EL (cell line): ENCODE measurements at places on chromosomes 2 and 18.

DNA sequence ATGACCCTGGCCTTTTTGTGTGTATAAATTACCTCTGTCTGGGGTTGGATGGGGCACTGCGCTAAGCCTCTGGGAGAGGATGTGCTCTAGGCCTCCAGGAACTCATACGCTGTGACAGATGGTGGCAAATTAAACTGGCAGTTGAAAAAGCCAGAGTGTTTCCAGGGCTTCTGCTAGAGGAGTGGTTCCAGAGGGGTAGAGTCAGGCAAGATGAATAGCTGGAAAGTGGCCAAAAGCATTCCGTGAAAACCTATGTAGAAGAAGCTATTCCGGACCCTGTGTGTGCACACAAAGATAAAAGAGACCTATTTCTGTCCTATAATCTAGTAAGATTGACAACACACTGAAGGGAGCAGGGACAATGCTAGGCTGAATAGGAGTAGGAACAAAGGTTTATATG lies 84.8 kb downstream of the ACTR3 start:
- no peak for DNase-seq

- no peak for DNase-seq
Observed at GRCh38 chr2:64501946-64502345, 22.2 kb upstream of the AFTPH start.

GRCh38 chr2:163493359-163494298 lies 242.2 kb downstream of the FIGN start:
- no peak for DNase-seq

- peak; percentile 52 for DNase-seq
Observed at GRCh38 chr2:236675051-236675450, 105.4 kb downstream of the ACKR3 start.

DNA sequence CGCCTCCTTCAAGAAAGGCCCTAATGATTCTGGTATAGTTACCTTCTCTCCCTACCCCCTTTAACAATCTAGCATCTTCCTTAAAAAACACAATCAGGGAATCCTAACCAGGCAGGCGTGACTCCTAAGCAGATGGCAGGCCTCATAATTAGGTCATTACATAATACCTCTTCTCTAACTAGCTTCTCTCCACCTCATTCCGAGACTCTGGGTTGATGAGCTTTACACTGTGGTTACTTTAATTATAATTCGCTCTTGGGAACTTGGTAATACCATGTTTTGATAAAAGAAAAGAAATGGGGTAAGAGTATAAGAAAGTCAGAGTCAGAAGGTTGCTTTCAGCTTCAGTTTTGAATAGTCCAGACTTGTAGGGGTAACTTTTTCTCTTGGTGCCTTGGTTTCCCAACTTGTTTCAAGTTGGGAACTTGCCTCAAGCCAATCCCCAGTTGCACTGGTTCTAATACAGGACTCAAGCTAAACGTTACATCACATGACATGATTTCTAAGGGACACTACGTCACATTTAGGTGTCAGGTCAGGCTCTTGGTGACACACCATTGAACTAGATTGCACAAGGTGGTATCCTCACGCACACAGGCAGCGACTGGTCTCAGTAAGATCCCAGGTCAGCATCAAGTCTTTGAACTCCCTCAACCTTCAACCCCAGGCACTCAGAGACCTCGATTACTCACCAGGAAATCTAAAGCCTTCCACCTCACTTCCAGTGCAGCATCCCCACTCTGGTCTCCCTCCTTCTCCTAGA lies 59.2 kb downstream of the AAK1 start:
- DNase-seq = no peak

DNA sequence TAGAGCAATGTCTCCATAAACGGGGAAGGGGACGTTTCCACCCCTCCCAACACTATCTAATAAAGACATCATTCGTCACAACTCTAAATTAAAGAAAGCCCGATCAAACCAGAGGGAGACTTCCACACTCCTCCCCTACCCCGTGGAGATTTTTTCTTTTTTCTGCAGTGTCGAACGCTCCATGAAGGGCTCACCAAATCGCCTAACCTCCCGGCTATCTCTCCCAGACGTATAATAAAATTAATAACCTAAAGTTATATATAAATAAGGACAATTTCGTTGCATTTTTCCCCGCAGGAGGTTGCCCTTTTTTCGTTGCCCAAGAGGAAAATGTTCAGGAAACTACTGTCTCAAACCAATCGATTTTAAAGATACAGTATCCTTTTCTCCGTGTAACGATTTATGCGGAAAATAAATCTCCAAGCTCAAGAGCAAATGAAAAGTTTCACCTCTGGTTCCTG lies 2.4 kb downstream of the EVX2 start:
- DNase-seq = no peak
